ENCODE measurements at places on chromosomes 5 and 9. TPM values are rescaled to one million over a fixed set of nuclear protein-coding genes. Genes with fewer than 3 reads are reported as not detected.

DNA sequence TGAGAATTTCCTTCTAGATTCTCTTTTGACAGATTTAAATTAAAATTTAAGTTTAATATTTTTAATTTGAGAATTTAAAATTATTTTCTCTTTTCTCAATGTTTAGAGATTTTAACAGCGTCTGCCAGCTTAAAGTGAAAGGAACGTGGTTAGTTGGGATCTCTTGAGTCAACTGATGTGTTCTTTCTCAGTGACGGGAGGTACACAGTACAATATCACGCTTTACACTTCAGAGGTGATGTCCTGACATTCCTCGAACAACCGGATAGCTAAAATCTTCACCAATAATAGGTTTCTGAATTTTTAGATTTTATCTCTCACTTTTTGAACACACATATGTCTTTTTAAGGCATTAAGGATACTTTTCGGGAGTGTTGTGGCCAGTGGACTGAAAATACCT is 81.1 kb downstream of the FAM174A start:
- no peak overlapping the region for H3K4me3 ChIP-seq
- H3K27me3 ChIP-seq, result no peaks in the 10 kb centered on the region
- no peaks in the 10 kb centered on the region for H3K36me3 ChIP-seq
- no peaks in the 10 kb centered on the region for H3K4me1 ChIP-seq
- no peak for DNase-seq

- no peak for DNase-seq
- H3K27me3 ChIP-seq, result peaks cover 5% of the 10 kb centered on the region
- H3K4me3 ChIP-seq, result no peak overlapping the region
- no peaks in the 10 kb centered on the region for H3K4me1 ChIP-seq
These were observed 25.2 kb downstream of the NEURL1B start for GRCh38 chr5:172666251-172666650.

DNA sequence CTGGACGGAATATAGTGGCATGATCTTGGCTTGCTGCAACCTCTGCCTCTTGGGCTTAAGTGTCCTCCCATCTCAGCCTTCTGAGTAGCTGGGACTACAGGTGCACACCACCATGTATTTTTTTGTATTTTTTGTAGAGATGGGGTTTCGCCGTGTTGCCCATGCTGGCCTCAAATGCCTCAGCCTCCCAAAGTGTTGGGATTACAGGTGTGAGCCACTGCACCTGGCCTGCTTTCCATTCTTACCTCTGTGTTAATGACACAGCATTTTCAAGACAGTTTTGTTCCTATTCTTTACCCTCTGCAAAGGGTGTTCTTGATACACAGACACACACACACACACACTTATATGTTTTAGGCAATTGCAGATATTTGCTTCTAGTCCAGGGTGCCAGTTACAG is 113.3 kb downstream of the LRRC70 start:
- H3K27ac ChIP-seq, result no peak overlapping the region
- H3K27me3 ChIP-seq, result no peaks in the 10 kb centered on the region
- no peaks in the 10 kb centered on the region for H3K36me3 ChIP-seq

DNA sequence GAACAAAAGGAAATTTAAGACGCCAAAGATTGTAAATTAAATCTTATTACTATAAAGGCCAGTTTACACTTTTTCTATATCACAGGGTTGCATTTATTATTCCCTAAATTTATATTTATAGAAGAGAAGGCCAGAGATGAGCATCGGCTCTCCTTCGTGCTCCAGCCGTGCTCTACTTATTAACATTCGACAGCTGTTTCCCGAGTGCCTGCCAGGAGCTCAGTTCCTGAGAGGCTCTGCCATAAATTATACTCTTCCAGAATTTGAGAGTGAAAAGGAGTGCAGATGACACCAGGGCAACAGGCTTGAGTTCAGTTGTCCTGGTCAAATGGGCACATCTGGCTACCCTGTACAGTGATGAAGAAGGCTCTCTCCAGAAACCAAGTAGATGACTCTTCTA is 70.1 kb downstream of the PCSK5 start:
- no peak overlapping the region for H3K27ac ChIP-seq
- H3K27me3 ChIP-seq, result no peaks in the 10 kb centered on the region
- no peak overlapping the region for H3K4me3 ChIP-seq

Gene GSN
- total RNA-seq, result 8.8 TPM

All from T-cell (primary cell).